Uterus (tissue), 4 donors: ENCODE measurements at places on chromosomes 12 and 14.

GRCh38 chr12:104163631-104164030 lies 25.6 kb upstream of the NFYB start:
- no peak for DNase-seq

DNA sequence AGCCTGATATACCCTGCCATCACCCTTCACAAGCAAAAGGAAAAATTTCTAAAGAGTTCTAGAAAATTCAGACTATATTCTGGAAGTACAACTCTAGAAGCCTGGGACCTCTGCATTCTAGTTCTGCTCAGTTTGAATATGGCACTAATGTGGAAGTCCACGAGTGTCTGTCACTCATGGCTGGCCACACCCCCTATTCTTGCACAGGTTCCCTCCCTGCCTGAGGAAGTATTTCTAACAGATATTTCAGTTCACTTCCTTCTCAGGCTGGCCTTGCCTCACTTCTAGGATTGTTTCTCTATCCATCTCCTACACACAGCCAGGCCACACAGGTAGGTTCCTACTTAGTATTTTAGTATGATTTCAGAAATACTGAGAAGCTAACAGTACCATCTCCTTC lies 67.4 kb downstream of the PHLDA1 start:
- no peak for DNase-seq

DNA sequence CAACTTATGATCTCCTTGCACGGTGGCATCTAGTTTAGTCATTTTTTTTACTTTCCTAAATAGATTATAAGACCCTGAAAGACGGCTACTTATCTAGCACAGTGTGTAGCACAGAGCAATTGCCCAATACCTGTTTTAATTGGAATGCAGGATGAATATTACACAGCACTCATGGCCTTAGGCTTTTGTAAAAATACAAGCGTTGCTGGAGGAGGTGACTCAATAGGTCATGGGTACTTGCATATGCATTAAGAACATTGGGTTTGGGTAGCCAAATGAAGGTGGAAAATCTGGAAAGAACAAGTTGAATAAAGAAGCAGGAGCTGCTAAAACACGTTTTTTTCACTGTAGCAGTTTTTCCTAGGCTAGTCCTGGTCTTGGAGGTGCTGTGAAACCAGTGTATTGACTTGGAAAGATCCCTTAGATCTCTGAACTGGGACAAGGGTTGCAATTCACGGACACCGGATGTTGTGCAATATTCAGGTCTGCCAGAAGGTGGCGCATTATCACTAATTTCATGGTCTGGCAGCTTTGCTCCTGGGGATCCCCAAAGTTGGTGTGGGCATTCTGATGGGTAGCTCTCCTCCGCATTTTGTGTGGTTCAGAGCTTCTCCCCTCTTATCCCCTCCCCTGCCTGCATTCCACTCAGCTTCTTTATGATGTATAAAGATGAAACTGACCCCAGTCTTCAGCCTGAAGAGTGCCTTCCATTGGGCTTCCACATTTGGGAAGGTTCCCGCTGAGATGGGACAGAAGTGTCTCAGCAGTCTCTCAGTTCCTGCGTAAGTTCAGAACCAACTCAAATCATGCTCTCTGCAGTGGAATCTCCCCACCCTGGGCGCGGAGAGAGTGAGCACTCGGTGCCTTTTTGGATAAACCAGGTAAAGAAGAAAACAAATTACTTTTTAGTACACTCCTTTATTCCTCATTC lies 278.3 kb downstream of the NRXN3 start:
- DNase-seq = no peak

- DNase-seq = no peak
Observed at GRCh38 chr12:9667403-9668160, 1.9 kb upstream of the CLEC2D start.

- DNase-seq = no peak
Observed at GRCh38 chr12:34350092-34351041, 328.1 kb downstream of the ALG10 start.
